Pancreas (tissue), 10 donors: ENCODE measurements at places on chromosomes 3 and 15. TPM values are rescaled to one million over a fixed set of nuclear protein-coding genes. Genes with fewer than 3 reads are reported as not detected.

Gene PRR20G
- not detected for total RNA-seq

Gene SLC24A5
- not detected for total RNA-seq

Gene TMEM207
- not detected for total RNA-seq

Gene IL20RB
- 0.28 TPM for total RNA-seq

Gene SLCO2A1
- 10.7 TPM for total RNA-seq

Gene ITPKA
- 2.8 TPM for total RNA-seq

Gene PPP1R14D
- total RNA-seq, result not detected

Gene GOLGA8J
- 0.59 TPM for total RNA-seq

Gene AGBL1
- total RNA-seq, result not detected

Gene ERICH6
- total RNA-seq, result 0.09 TPM

Gene CDC25A
- total RNA-seq, result 0.32 TPM

Gene SNX22
- total RNA-seq, result 0.74 TPM

Gene P3H2
- 4.9 TPM for total RNA-seq

Gene CACNA1D
- total RNA-seq, result 8.5 TPM

Gene FETUB
- total RNA-seq, result not detected

DNA sequence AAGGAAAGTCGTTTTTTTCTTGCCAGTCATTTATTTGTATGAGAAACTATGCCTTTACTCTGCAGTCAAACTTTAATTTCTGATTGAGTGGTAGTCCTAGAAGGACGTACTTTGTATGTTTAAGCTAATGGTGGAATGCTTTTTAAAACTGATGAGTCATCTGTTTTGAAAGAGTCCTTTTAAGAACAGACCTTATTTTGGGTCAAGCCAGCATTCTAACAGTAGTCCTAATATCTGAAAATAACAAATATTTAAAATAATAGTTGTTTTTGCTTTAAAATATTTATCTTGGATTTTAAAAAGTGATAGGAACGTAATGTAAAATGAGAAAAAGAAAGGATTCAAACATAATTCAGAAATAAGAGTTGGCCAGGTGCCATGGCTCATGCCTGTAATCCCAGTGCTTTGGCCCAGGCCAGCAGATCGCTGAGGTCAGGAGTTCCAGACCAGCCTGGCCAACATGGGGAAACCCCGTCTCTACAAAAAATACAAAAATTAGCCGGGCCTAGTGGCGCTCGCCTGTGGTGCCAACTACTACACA, 1.3 kb upstream of the LRRC58 start:
- no peaks in the 10 kb centered on the region for H3K36me3 ChIP-seq
- peak overlapping the region; percentile 90 for H3K4me3 ChIP-seq
- DNase-seq, result peak; percentile 39
- peaks cover 5% of the 10 kb centered on the region for H3K4me1 ChIP-seq
- no peaks in the 10 kb centered on the region for H3K27me3 ChIP-seq
- peak overlapping the region; percentile 87 for H3K27ac ChIP-seq

GRCh38 chr15:75227663-75228280, 26.1 kb downstream of the C15orf39 start:
- no peaks in the 10 kb centered on the region for H3K36me3 ChIP-seq
- peak; percentile 20 for DNase-seq
- no peak overlapping the region for H3K4me3 ChIP-seq
- H3K27me3 ChIP-seq, result no peaks in the 10 kb centered on the region
- no peak overlapping the region for H3K27ac ChIP-seq

GRCh38 chr3:30626443-30627180, 20.2 kb downstream of the TGFBR2 start:
- no peak overlapping the region for H3K4me3 ChIP-seq
- H3K27ac ChIP-seq, result peak overlapping the region; percentile 20
- no peaks in the 10 kb centered on the region for H3K36me3 ChIP-seq
- H3K27me3 ChIP-seq, result no peaks in the 10 kb centered on the region
- peaks cover 8% of the 10 kb centered on the region for H3K4me1 ChIP-seq

- H3K4me1 ChIP-seq, result no peaks in the 10 kb centered on the region
- DNase-seq, result no peak
- no peak overlapping the region for H3K27ac ChIP-seq
- no peaks in the 10 kb centered on the region for H3K36me3 ChIP-seq
- H3K4me3 ChIP-seq, result no peak overlapping the region
Measured at GRCh38 chr3:58965865-58966264, 84.0 kb downstream of the CFAP20DC start.

- H3K36me3 ChIP-seq, result peaks cover 13% of the 10 kb centered on the region
- no peak for DNase-seq
- H3K27me3 ChIP-seq, result no peaks in the 10 kb centered on the region
- no peak overlapping the region for H3K27ac ChIP-seq
- no peak overlapping the region for H3K4me3 ChIP-seq
- H3K4me1 ChIP-seq, result no peaks in the 10 kb centered on the region
Measured at GRCh38 chr15:81310480-81310879, 13.5 kb downstream of the STARD5 start.

GRCh38 chr15:77519540-77519939, 98.9 kb downstream of the HMG20A start:
- no peaks in the 10 kb centered on the region for H3K4me1 ChIP-seq
- no peak overlapping the region for H3K4me3 ChIP-seq
- no peaks in the 10 kb centered on the region for H3K27me3 ChIP-seq
- no peak for DNase-seq

- H3K36me3 ChIP-seq, result no peaks in the 10 kb centered on the region
- no peaks in the 10 kb centered on the region for H3K4me1 ChIP-seq
- H3K4me3 ChIP-seq, result no peak overlapping the region
Measured at GRCh38 chr3:46670891-46671427, 22.5 kb downstream of the ALS2CL start.

DNA sequence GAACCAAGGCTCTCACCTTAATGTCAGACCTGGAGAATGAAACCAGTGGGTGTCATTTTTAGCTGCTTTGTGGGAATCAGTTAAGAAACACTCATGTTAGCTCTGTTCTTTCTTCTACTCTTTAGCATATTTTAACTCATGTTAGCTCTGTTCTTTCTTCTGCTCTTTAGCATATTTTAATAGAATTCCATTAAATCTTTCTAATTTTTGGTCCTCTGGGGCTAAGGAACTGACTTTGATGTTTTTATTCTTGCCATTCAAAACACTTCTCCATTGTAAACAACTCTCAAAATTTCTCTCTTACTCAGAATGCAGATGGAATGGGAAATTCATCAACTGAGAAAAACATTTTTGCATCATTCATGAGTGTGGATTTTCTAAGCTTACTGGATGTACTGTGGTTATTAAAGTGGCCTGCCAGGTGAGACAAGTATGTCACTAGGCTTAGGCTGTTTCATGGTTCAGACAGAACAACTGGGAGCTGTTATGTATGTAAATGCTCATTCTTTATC, 680.6 kb downstream of the ROBO2 start:
- no peak overlapping the region for H3K27ac ChIP-seq
- H3K4me1 ChIP-seq, result no peaks in the 10 kb centered on the region
- no peak for DNase-seq
- H3K36me3 ChIP-seq, result no peaks in the 10 kb centered on the region

- H3K4me3 ChIP-seq, result no peak overlapping the region
- H3K27me3 ChIP-seq, result no peaks in the 10 kb centered on the region
- no peaks in the 10 kb centered on the region for H3K4me1 ChIP-seq
- H3K27ac ChIP-seq, result no peak overlapping the region
Measured at GRCh38 chr3:138898301-138898700, 48.6 kb downstream of the FOXL2 start.

DNA sequence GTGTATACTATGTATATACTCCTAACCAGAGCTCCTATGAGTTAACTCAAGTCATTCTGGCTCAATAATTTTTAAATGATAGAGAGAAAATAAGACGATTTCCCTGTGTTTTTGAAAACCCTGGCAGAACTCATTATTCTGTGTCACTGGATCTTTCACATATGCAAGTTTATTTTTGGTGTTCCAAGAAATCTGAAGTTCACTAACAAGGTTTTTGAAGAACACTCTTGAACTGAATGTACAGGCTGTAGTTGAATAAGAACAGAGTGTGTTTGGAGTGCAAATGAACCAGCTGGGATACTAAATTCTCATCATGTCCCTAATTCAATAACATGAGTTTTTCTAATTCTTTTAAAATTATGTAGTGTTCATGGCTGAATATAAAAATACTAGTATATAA, 466.9 kb upstream of the SUCLG2 start:
- H3K4me3 ChIP-seq, result no peak overlapping the region
- H3K4me1 ChIP-seq, result no peaks in the 10 kb centered on the region
- no peak for DNase-seq
- no peaks in the 10 kb centered on the region for H3K27me3 ChIP-seq

DNA sequence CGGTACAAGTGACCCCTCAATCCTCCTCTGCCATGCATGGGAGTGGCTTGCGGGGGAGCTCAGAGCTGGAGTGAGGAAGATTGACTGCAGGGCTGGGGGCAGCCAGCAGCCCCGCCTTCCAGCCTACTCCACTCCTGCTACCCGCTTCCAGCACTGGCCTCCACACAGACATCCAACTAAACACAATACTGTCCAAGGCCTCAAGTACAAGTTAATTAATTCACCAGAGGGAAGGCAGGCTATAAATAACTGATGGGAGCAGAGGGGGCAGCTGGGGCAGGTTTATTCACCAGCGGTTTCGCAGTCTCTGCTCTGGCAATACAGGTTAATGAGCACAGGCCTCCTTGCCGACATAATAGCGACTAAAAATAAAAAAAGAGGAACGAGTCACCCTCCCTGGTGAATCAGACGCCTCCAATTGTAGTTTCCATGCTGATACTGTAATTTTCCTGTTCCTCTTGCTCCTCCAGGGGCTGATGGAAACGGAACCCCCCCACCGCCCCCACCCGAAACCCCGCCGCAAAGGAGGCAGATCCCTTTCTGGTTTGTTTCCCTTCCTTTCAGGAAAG, 166.4 kb upstream of the TLE3 start:
- no peak overlapping the region for H3K4me3 ChIP-seq
- no peak for DNase-seq
- no peaks in the 10 kb centered on the region for H3K4me1 ChIP-seq
- no peak overlapping the region for H3K27ac ChIP-seq

GRCh38 chr3:122586098-122586497, 8.6 kb downstream of the PARP15 start:
- no peaks in the 10 kb centered on the region for H3K4me1 ChIP-seq
- no peak for DNase-seq
- no peak overlapping the region for H3K4me3 ChIP-seq
- H3K27me3 ChIP-seq, result no peaks in the 10 kb centered on the region

GRCh38 chr15:80951941-80952340, 37.7 kb downstream of the MESD start:
- DNase-seq, result no peak
- peaks cover 3% of the 10 kb centered on the region for H3K36me3 ChIP-seq
- no peak overlapping the region for H3K4me3 ChIP-seq

- no peak overlapping the region for H3K27ac ChIP-seq
- no peak overlapping the region for H3K4me3 ChIP-seq
- H3K27me3 ChIP-seq, result no peaks in the 10 kb centered on the region
- H3K4me1 ChIP-seq, result no peaks in the 10 kb centered on the region
Measured at GRCh38 chr3:114323546-114324254, 29.9 kb downstream of the TIGIT start.

- no peaks in the 10 kb centered on the region for H3K4me1 ChIP-seq
- no peaks in the 10 kb centered on the region for H3K36me3 ChIP-seq
- DNase-seq, result no peak
- H3K27me3 ChIP-seq, result no peaks in the 10 kb centered on the region
- no peak overlapping the region for H3K4me3 ChIP-seq
- H3K27ac ChIP-seq, result no peak overlapping the region
Measured at GRCh38 chr3:72560846-72561675, 287.2 kb downstream of the SHQ1 start.

- no peaks in the 10 kb centered on the region for H3K36me3 ChIP-seq
- H3K27ac ChIP-seq, result peak overlapping the region; percentile 74
- peaks cover 10% of the 10 kb centered on the region for H3K4me1 ChIP-seq
- peak; percentile 89 for DNase-seq
- H3K4me3 ChIP-seq, result no peak overlapping the region
Measured at GRCh38 chr3:186209810-186210752, 101.2 kb upstream of the ETV5 start.

DNA sequence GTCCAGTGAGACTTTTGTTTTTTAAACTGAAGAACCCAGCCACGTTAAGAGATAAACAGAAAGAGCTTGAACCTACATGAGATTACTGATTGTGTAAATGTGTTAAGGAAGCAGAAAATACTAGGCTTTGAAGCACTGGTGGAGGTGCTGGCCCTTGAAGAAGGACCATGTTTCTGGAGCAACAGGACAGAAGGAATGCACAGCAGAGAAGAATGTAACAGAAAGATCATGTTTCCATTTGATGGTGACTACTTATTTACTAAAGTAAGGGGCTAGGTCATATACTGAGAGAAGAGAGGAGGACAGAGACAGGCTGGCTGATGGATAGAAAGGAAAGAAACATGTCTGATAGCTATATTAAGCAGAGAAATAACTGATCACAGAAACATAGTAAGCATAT, 88.8 kb downstream of the CLASP2 start:
- H3K36me3 ChIP-seq, result no peaks in the 10 kb centered on the region
- no peaks in the 10 kb centered on the region for H3K27me3 ChIP-seq
- H3K27ac ChIP-seq, result no peak overlapping the region
- no peaks in the 10 kb centered on the region for H3K4me1 ChIP-seq
- no peak overlapping the region for H3K4me3 ChIP-seq

DNA sequence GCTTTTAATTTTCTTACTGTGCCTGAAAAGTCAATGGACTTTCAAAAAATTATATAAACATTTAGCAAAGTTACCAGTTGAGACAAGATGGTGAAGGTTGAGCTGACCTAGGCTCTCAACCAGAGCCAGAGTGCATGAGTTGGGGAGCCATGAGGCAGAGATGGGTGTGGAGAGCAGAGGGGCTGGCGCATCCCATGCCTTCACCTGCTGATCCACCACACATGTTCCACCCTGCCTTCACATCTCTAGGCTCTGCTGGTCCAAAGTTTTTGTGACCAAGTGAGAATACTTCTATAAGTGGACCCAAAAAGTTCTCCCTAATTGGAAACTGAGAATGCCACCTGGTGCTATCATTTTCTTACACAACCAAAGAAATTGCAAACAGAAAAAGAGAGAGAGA, 47.3 kb downstream of the CCR3 start:
- H3K4me3 ChIP-seq, result no peak overlapping the region
- H3K36me3 ChIP-seq, result no peaks in the 10 kb centered on the region
- H3K27me3 ChIP-seq, result no peaks in the 10 kb centered on the region
- H3K4me1 ChIP-seq, result no peaks in the 10 kb centered on the region
- DNase-seq, result no peak

DNA sequence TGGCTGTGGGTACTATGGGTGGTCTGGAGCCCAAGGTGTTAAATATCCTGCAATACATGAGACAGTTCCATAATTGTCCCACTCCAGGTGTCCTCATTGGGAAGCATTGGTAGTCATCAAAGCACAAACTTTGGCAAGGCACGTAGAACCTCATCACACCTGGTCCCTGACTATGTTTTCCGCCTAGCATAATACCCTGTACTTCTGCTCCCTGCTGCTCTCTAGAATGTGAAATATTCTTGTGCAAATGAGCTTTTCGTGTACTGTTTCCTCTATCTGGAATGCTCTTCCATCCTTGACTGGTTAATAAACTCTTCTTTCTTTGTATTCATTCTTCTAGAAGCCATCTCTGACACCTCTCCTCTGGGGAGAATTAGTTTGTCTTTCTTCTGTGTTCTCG, 103.2 kb downstream of the EBLN2 start:
- no peaks in the 10 kb centered on the region for H3K27me3 ChIP-seq
- H3K4me1 ChIP-seq, result no peaks in the 10 kb centered on the region
- H3K27ac ChIP-seq, result no peak overlapping the region
- no peak overlapping the region for H3K4me3 ChIP-seq
- no peak for DNase-seq
- no peaks in the 10 kb centered on the region for H3K36me3 ChIP-seq
